ENCODE measurements at places on chromosomes 5 and 9.

DNA sequence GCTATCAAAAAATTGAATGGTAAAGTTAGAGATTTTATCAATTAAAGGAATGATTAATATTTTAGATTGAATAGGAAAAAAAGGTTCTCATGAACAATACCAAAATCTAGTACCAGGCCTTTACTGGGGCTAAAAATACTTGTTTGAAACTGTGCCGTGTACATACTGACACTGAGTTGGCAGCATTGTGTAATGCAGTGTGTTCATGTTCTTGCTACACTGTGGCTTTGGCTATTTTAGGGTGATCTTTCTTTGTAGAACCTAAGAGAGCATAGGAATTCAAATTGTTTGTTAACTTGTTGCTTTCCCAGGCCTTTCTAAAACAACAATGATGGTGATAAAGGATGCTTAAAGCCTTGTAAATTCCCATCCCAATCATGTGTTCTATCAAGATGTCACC lies 80.9 kb downstream of the KIF4B start:
- DNase-seq: no peak

GRCh38 chr5:67623078-67623477 lies 426.5 kb upstream of the CD180 start:
- no peak for DNase-seq

GRCh38 chr5:98339141-98339848 lies 434.2 kb upstream of the RGMB start:
- DNase-seq: no peak

DNA sequence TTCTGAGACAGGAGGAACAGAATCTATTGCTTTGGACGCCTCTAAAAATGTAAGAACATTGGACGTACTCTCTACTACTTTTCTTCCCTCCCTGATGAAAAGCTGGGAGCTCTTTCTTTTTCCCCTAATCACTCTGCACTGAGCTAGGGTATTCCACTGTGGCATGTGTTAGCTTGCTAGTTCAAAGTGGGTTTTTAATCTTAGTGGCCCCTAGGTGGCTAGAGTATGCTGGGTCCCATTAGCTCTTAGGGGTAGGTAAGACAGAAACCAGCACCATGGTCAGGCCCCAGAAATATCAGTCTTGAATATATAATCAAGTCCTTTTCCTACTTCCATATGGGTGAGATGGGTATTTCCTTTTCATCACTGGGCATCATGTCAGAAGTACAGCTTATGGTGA lies 945.2 kb upstream of the PTPRD start:
- no peak for DNase-seq

- no peak for DNase-seq
Observed at GRCh38 chr5:143023411-143024096, 253.4 kb downstream of the ARHGAP26 start.

DNA sequence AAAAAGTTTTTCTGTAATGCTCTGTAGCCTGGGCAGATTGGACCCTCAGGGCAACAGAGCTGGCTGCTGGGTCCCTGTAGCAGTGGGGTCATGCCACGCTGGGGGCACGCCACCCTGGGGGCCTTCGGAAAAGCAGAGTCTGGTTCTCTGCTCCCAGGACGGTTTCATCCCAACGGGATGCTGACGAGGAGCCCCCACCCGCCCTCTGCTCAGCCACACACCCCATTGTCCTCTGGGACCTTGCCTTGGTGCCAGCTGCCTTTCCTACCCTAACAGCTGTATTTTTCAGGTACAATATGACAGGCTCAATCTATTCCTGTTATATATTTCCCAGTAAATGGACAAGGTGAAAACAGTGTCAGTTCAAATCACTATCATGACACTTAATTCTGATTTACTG lies 29.0 kb upstream of the MVB12B start:
- DNase-seq: no peak

DNA sequence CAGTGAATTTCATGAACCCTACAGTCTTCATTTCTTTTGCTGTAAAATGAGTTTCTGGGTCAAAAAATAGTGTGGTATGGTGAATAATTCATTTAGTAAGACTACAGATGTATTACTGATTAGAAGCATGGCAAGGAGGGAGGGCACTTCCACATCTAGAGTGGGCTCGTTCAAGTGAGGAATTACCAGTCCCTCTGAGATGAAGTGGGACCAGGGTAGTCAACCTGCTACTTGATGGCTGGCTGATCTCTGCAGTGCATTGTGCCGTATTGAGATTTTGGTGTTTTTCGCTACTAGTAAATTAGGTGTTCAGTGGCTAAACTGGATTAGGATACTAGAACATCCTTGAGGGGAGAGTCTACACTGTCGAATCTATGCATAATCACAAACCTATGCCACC lies 10.8 kb downstream of the CDC37L1 start:
- DNase-seq: no peak

- no peak for DNase-seq
Observed at GRCh38 chr5:170563824-170564567, 60.2 kb downstream of the KCNIP1 start.

DNA sequence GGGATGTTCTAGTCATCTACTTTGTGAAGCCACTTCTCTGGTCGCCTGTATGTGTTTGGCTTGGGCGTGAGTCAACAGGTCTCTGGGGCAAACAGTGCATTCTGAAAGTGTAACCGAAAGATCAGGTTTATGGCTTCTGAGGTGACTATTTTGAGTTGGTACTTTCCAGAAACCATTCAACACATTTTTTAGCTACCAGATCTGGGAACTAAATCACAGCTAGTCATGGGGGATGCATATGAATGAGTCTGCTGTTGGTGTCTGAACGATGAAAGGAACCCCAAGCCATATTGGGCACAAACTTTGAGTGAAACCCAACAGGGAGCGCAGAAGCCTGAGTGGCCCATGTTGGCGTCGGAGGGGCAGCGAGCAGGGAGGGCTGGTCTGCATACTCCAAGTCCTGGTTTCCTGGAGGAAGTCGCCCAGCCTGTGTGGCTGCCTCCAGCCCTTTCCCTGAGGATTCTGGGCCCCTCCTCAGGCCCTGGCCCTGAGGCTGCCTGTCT lies 35.3 kb downstream of the UBE2QL1 start:
- no peak for DNase-seq

GRCh38 chr9:4415281-4415680 lies 75.0 kb upstream of the SLC1A1 start:
- DNase-seq: no peak

GRCh38 chr5:54718656-54719055 lies 201.1 kb downstream of the SNX18 start:
- DNase-seq: no peak
